D341Med (cell line): ENCODE measurements at places on chromosomes 4 and X.

- DNase-seq, result no peak
Observed at GRCh38 chr4:180727478-180727877, 1515.7 kb upstream of the TENM3 start.

- no peak for DNase-seq
Observed at GRCh38 chr4:121304893-121305292, 75.9 kb downstream of the QRFPR start.

DNA sequence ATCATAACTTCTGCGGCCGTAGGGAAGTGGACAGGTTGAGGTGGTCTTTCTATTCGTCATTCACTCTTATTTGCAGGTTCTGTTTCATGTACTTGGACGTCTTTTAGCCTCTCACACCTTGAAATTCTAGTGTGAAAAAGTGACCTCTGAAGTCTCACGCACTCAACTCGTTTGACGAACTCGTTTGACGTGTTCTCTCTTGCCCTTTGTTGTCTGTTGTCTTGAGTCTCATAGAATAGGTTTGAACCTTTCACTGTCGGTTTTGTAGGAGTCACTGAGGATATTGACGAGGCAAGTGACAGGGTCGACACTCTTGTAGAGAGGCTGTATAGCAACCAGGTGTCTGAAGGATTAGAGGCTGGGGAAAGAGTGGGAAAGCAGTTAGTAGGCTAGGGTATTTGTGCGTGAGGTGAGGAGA is 1.1 kb upstream of the PGRMC2 start:
- DNase-seq, result no peak

DNA sequence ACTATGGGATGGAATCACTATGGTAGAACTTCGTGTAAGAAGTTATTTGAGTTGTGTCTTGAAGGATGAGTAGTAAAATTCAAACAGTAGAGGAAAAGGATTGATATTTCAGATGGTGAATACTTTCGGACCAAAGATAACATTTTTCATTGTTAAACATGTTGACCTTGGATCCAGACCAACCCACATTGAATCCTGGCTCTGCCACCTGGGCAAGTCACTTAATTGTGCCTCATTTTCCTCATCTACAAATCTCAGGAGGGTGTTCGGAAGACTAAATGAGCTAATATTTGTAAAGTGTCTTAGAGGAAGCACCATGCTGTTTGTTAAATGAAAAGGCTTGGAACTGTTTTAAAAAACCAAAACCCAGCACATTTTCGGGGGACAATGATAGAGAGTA is 1.4 kb upstream of the AIFM1 start:
- DNase-seq, result no peak

- no peak for DNase-seq
Observed at GRCh38 chrX:30304866-30305265, 4.3 kb downstream of the NR0B1 start.

DNA sequence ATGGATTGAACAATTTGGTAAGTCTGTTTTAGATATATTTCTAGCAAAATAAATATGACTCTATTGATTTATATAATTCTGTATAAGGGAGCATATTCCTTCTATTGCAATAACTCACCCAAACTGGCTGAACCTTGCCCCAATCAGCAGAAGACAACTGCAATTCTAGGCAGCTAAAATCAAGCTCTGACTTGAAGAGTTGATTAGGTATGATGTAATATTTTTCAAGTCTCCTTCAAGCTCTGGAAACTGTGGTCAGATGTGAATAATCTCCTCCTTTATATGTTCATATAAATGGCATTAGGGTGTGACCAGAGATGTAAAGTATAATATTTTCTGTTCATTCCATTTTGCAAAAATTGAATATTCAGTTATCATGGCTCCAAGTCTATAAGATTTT is 8.2 kb downstream of the RASSF6 start:
- no peak for DNase-seq

DNA sequence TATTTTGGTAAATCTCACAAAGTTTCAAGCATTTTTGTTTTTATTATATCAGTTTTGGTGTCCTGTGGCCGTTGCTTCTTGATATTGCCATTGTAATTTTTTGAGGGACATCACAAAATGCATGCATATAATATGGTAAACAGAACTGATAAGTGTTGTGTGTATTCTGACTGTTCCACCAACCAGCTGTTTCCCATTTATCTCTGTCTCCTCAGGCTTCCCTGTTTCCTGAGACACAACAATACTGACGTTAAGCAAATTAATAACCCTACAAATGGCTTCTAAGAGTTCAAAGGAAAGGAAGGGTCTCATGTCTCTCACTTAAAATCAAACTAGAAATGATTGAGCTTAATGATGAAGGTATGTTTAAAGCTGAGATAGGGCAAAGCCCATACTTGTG is 40.0 kb downstream of the UGT2B10 start:
- DNase-seq, result no peak

- DNase-seq, result no peak
Observed at GRCh38 chr4:8775121-8775520, 96.5 kb downstream of the HMX1 start.

- DNase-seq, result no peak
Observed at GRCh38 chr4:37827802-37828321, 1.4 kb downstream of the PGM2 start.

GRCh38 chr4:184099000-184099399 is 118.7 kb downstream of the ENPP6 start:
- no peak for DNase-seq

- DNase-seq, result no peak
Observed at GRCh38 chr4:157300701-157301100, 80.2 kb downstream of the GRIA2 start.

DNA sequence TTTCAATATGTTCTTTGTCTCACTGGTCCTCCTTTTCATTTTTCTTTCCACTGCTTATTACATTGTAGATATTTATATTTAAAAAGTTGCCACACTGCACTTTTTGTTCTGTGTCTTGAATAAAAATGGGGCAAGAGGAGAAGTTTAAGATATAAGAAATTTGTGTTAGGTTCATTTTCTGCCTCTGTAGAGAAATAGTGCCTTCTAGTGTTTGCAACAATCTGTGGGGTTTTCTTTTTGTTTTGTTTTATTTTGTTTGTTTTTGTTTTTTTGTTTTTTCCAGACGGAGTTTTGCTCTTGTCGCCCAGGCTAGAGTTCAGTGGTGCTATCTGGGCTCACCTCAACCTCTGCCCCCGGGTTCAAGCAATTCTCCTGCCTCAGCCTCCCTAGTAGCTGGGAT is 20.1 kb upstream of the SMIM14 start:
- DNase-seq, result no peak

GRCh38 chr4:105651884-105652283 is 56.6 kb downstream of the INTS12 start:
- DNase-seq, result no peak

- DNase-seq, result no peak
Observed at GRCh38 chrX:40953369-40953768, 131.9 kb upstream of the USP9X start.

DNA sequence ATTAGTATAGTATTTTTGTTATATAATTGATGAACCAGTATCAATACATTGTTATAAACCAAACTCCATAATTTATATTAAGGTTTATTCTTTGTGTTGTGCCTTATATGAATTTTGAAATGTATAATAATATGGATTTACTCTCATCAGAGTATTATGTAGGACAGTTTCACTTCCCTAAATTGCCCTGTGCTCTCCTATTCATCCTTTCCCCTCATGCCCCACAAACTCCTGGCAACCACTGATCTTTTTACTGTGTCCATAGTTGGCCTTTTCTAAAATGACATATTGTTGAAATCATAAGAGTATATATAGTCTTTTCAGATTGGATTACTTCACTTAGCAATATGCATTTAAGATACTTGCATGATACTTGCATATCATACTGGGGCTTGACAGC is 958.1 kb upstream of the GRID2 start:
- DNase-seq, result no peak

- no peak for DNase-seq
Observed at GRCh38 chr4:109164011-109164410, 138.4 kb downstream of the COL25A1 start.

- DNase-seq, result no peak
Observed at GRCh38 chr4:7083597-7084563, 16.0 kb upstream of the GRPEL1 start.

DNA sequence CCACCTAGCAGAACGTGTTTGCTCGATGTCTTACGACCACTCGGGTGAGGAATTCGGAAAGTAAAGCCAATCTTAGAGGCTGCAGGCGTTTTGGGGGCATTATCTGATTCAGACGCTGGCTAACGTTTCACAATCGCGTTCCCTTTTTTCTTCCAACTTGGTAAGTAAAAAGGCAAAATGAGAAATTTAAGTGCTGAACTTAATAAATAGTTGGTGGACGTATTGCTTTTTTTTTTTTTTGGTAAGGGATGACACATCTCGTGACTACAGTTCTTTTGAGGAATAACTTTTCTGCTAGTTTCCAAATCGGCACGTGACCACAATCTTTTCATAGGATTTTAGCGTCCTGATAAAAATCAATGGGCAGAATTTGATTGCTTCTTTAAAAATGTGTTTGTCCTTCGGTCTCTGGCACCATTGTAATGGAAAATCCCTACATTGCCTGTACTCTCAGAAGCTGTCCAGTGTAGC is 848 bp downstream of the RAB9A start:
- no peak for DNase-seq

DNA sequence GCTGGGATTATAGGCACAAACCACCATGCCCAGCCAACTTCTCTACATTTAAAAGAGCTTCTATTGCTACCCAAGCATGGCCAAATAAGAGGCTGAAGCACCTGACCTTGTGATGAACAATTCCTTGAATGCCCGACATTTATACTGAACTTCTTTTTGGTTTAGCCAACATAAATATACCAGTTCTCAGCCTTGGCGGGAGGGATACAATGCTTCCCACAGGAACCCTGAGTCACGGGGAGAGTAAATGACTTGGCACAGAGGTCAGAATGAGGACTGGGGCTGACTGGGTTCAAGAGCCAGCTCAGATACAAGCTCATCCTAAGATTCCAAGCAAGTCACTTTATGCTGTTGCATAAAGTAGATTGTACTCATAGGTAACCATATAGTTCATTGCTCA is 6.1 kb downstream of the HOPX start:
- DNase-seq, result no peak

DNA sequence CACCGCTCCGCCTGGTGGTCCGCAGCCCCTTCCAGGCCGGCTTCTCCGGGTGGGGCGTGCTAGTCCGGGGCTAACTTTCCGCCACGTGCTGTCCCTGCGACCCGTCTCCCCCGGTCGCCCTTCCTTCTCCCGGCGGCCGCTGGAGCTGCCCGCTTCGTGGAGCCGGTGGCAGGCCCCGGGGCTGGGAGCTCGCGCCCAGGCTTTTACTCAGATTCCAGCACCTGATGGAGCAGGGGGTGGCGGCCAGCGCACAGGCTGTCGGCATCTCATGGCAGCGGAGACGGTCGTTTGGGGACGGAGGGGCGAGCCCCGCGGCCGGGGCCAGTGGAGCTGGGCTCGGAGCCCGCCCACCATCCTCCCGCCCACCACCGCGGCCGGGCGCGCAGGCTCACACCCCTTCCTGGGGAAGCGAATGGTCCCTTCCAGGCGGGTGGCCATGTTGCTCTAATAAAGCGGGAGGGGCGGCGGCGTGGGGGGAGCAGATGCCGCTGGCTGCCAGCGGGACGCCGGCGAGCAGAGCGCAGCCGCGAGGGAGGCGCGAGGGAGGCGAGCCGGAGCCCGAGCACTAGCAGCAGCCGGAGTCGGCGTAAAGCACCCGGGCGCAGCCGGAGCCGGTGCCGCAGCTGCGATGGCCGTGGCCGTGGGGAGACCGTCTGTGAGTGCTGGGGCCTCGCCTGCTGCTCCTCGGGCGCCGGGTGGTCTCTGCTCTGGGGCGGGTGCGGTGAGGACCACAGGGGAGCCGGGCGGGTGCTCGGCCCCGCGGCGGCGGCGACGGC is at the start of gene SEPTIN11:
Gene SEPTIN11 (plus strand): TSS at position 477 of the 776 bp plus-strand sequence. CDS start 152 bp downstream, at position 629.
- peak; percentile 94 for DNase-seq

DNA sequence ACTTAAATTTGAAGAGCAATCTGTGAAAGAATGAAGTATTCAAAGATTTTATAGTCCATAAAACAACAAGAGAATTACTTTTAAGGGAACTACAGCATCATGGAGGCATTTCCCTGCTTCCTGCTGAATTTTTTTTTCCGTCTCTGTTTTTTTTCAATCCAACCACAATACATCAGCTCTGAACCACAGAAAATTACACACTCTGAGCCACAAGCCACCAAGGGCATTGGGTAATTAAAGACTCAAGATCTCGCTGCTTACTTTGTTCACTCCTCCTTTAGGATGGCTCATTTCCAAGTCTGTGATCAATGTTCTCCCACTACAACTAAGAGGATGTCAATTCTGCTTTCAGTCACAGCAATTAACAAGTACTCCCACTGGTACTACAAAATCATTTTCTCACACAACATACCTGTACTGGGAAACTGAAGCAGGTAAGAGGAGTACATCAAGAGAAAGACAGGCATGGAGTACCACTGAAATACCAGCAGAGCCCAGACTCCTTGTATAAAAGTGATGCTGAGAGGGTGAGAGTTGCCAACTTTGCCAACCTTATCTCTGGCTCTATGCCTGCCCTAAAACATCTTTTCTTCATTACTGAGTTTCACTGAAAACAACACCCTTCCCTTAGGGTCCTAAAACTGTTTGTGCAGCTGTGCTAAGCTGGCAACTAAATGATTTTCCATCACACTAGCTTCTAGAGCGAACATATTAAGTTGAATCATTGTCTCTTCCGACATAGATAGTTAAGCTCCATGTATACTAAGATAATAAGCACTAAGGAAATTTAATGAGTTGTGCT is 105.8 kb upstream of the MAGEB18 start:
- DNase-seq, result no peak

GRCh38 chr4:88672987-88673386 is 24.6 kb downstream of the NAP1L5 start:
- peak; percentile 55 for DNase-seq

DNA sequence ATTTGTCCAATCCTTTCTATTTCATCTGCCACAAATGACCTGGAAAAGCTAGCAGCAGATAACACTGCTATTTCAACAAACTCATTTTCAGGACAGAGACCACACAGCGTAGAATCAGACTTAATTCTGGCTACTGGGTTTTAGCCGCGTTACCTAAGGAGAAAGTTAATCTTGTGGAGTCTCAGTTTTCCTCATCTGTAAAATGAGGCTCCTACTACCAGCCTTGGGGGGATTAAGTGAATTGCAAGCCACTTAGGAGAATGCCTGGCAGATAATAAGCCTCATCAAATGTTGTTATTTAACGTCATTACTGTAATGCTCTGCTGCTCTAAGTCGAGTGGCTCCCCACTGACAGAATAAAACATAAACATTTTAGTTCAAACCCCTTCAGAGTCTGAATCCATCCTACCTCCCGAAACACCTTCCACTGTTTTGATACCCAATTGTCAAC is 1.4 kb downstream of the CCNI start:
- DNase-seq, result no peak

DNA sequence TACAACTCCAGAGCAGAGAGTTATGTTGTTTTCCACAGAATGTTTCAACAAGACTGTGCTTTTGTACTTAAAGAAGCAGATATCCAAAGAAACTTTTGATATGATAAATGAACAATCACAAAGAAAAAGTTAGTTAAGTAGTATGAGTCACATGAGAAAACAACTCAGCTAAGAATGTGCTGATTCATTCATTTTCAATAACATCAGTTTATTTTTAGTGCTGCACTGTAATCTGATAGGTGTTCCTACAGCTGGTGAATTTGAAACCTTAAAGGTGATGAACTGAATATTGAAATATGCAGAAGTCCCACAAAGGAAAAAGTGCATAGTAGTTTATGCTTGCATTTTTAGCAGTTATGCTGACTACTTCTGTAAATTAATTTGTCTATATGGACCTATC is 180.3 kb upstream of the TENM3 start:
- no peak for DNase-seq
